Left colon (tissue), 2 donors: ENCODE measurements at places on chromosomes 2 and 18.

DNA sequence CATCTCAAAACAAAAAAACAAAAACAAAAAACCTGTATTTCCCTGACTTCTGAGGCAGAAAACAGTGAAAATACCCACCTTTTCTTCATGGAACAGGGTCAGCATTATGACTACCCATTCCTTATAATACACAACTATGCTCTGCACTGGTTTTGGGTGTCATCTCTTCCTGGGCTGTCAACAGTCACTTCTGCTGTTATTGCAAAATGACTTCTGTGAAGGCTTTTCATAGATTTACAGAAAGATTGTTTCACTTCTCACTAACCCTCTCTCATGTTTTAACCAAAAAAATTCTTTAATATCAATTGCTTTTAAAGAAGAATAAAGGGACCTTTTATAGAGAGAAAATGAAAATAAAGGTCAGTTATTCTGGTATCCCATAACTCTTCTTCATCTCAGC, 26.5 kb upstream of the PIK3C3 start:
- DNase-seq: no peak

DNA sequence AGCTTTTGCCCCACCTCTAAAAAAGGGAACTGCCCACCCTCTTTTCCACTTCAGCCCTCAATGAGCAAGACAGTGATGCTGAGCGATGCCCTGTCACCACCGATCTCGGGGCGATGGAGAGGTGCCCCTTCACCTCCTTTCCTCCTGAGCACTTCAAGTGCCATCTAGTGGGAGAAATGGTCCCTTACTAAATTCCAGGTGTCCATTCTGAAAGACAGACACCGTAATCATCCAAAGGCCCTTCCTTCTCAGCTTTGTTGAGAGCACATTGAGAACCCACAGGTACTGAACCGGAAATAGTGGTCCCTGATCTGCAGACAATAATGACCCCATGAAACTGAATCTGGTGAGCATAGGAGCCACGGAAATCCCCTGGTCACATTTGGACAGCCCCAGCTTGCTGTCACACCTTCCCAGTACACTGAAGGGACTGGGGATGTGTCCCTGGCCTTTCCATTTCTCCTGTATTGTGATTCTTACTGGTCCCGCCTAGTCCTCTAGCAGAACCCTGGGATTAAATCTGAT, 38.5 kb downstream of the KCTD18 start:
- DNase-seq: peak; percentile 21

GRCh38 chr2:38375696-38376345, 1.3 kb downstream of the ATL2 start:
- peak; percentile 60 for DNase-seq

DNA sequence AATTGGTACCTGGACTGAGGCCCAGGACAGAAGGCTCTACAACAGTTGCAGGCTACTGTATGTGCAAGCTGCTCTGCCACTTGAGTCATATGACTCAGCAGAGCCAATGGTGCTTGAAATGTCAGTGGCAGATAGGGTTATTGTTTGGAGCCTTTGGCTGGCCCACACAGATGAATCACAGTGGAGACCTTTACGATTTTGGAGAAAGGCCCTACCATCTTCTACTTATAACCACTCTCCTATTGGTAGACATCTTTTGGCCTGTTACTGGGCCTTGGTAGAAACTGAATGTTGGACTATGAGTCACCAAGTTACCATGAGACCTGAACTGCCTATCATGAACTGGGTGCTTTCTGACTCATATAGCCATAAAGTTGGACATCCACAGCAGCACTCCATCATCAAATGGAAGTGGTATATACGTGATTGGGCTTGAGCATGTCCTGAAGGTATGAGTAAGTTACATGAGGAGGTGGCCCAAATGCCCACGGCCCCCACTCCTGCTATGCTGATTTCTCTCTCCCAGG, 88.9 kb upstream of the NRXN1 start:
- no peak for DNase-seq

DNA sequence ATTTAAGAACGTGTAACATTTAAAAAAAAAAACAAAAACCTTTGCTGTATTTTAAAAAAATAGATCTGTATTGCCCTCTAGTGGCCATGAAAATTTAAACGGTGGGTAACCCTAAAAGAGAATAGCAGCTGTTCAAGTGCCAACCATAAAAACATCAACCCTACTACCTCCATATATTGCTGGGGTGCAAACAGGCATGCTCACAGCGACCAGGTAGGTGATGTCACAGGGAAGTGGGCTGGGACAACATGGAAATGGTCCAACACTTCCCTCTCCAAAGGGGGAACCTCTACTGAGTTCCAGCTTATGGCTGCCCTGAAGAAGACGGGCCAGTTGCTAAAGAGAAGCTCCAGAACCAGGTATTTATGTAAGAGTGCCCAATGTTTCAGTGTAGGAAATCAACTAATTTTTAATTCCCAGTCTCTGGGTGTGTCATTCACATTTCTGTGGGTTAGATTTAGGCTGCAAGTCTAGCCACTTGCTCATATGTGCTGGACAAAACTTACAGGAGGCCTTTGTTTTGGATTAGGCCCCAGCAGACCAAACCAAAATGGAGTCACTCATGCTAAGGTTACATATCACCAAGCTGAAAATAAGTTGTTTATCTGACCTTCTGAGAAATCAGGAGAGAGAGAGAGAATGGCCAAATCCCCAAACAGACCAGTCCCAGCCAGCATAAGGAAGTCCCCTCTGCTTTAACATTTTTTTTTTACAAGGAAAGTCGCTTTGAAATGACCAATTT, 54.5 kb downstream of the SKA1 start:
- DNase-seq: no peak
